Kidney epithelial cell (primary cell): ENCODE measurements at places on chromosomes 5 and 9. TPM values are rescaled to one million over a fixed set of nuclear protein-coding genes. Genes with fewer than 3 reads are reported as not detected.

DNA sequence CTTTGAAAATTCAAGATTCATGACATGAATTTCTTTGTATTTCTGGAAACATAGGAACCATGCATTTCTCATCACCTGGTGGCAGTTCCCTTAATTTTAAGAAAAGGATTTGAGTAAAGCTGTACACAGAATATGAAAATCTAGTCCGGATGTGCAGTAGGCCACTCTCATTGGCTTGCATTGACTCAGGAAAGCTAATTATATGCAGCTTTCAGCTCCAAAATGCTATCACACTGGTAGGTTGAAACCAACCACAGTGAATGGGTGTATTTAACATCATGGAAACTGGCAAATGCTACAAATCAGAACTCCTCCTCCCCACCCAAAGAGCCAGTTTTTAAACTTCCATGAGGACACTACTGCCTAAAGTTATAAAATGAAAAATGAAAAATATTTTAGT lies 161.6 kb upstream of the FBXL17 start:
- DNase-seq: no peak

DNA sequence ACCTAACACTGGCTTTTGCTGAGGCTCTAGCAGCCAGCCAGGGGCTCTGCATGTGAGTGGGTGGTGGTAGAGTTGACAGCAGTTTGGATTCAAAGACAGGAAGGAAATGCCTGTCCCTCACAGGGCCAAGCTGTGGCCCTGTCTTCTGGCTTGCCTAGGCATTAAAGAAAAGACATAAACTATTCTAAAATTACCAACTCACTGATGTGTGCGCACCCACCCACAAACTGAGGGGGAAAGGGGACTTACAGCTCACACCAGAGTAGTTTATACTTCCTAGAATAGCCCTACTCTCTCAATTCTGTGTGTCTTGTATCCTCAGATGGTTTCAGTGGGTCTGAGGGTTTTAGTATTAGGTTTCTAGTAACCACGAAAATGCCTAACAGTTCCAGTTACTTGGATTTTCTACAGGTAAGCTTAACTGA lies 18.3 kb upstream of the IL13 start:
- no peak for DNase-seq

DNA sequence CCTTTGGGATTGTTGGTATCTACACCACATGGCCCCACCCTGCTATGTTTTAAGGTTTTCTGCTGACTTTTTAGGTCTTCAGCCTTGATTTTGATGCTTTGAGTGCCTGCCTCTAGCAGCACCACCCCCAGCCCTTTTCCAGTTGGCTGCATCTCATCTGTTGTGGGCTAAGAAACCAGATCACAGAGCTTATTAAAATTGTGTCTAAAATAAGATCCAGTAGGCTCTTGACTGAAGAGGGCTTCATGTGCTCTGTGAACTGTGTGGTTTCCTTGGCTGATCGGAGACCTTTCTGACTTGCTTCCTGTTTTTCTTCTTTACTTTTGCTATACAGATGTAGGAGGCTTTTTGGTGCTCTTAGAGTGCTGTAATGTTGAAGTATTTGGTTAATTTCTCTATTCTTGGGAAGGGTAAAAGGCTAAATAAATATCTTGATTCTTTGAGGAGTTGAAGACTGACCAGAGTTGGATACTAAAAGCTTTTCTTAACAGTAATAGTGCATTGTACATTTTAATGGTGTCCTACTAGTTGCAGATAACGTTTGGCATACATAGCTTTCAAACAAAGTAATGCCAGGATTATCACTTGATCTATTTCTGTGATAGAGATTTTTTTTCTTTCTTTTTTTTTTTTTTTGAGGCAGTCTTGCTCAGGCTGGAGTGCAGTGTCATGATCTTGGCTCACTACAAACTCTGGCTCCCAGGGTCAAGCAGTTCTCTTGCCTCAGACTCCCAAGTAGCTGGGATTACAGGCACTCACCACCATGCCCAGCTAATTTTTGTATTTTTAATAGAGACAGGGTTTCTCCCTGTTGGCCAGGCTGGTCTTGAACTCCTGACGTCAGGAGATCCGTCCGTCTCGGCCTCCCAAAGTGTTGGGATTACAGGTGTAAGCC lies 4.5 kb downstream of the UBE2D2 start:
- DNase-seq: no peak

GRCh38 chr5:123294544-123294943 lies 128.7 kb downstream of the CEP120 start:
- no peak for DNase-seq

The OCLN gene
- 104 TPM in 2 replicates for total RNA-seq

- no peak for DNase-seq
Measured at GRCh38 chr9:119273325-119273904, 95.8 kb downstream of the BRINP1 start.
